ENCODE measurements at places on chromosomes 3 and 15.

DNA sequence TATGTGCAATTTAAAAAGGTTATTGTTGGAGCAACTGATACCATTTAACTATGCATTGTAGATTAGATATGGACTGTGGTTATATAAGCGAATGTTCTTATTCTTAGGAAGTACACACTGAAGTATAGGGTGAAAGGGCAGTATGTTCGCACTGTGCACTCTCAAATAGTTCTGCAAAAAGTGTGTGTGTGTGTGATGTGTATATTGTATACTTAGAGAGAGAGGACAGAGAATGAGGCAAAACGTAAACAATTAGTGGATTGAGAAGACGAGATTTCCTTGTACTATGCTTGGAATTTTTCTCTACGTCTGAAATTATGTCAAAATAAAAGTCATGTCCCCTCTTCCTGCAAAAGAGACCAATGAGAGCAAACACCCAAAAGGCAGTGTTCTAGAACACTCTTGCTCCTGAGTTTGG is 30.4 kb downstream of the LSM3 start:
- DNase-seq = no peak

- DNase-seq = no peak
These were observed 289.3 kb upstream of the RORA start for GRCh38 chr15:61518191-61518950.

GRCh38 chr3:31449318-31449717 is 83.4 kb upstream of the STT3B start:
- DNase-seq = no peak

DNA sequence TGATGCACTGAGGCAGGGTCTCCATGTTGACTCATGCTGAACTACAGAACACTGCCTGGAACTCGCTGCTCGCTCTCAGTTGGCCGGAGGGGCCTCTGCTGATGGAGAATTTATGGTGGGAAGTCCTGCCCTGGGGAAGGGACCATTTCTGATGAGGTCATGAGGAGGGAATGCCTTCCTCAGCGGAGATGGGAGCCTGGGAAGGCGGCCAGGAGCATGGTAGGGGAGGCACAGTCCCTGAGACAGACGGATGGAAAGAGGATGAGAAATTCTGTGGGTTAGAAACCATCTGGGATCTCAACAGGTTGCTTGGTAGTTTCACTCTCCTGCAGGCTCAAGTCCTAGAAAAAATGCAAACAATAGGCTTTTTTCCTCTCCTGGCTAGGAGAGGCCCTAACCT is 56.8 kb upstream of the TPM1 start:
- DNase-seq = no peak

DNA sequence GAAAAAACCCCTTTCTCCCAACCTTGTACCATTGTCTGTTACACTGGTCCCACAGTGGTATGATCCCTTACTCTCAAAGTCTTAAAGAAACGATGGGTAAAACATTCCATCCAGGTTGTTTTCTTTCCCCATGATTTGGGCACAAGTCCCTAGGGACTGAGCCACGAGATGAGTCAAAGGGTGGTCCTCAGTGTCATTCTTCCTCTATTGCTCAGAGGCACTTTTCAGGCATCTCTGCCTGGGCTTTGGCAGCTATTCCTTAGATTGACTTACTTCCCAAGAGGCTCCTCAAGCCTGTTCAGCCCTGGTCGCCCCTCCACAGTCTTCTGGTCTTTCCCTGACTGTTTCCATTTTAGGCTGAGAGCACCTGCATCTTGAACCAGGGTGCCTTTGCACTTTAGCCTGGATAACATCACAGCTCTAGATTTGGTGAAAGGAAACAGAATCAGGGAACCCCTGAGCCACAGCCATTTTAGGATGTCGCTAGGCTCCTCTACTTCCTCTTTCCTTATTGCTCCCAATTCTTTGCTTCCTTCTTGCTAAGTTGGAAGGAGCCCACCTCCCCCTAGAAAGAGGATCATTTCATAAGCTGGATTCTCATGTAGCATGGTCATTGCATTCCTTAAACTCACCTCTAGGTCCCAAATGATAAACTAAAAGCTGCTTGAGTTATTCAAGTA is 131.0 kb upstream of the TPRG1 start:
- DNase-seq = no peak

GRCh38 chr3:138376663-138377062 is 28.3 kb downstream of the MRAS start:
- no peak for DNase-seq
